ENCODE measurements at places on chromosomes 11 and 22.

GRCh38 chr11:76861490-76861953 is 804 bp downstream of the ACER3 start:
- DNase-seq, result no peak

DNA sequence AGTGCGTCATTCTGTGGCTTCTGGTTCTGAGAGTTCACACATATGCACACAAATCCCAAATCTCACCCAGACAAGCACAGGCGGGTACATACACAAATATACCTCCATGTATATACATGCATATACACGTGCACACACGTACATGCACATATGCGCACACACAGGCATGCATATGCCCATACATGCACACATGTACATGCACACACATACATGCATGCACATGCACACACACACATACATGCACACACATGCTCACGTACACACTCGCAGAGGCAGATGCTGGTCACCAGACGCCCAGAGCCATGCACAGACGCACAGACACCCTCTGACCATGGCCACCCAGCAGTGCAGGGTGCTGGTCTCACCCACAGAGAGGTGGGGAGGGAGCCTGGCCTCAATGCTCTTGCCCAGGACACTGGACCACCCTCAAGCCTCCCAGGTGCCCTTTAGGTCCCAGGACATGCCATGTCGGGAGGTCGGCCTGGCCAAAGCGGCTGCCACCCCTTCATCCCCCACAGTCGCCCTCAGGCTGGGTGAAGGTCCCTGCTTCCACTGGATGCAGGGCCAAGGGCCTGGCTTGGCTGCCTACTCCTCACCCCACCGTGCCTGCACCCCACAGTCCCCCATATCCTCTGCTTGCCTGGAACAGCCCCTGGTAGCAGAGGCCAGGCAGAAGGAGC is 9.5 kb downstream of the DUSP8 start:
- DNase-seq, result no peak

DNA sequence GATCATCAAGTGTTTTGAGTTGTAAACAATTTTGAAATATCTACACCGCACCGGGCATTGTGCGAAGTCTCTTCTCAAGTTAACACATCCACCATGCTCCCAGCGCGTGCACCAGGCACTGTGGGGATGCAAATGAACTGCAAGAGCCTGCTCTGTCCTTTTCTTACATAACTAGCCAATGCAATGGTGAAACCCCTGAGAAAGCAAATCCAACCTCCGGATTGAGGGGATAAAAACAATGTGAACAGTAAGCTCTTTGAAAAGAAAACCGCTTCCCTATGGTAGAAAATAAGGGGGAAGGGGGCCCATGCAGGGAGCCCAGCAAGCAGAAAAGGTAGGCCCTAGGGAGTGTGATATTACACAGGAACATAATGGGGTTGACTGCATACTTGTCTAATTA is 274.9 kb upstream of the MPPED2 start:
- no peak for DNase-seq

- DNase-seq, result no peak
Observed at GRCh38 chr11:93740031-93740729, 1.1 kb downstream of the TAF1D start.

GRCh38 chr11:70883973-70884623 is 368.3 kb downstream of the SHANK2 start:
- no peak for DNase-seq

- DNase-seq, result peak; percentile 91
Observed at GRCh38 chr11:36500315-36500721, 9.8 kb downstream of the TRAF6 start.

GRCh38 chr22:31605851-31606585 is 56.0 kb downstream of the PISD start:
- no peak for DNase-seq

DNA sequence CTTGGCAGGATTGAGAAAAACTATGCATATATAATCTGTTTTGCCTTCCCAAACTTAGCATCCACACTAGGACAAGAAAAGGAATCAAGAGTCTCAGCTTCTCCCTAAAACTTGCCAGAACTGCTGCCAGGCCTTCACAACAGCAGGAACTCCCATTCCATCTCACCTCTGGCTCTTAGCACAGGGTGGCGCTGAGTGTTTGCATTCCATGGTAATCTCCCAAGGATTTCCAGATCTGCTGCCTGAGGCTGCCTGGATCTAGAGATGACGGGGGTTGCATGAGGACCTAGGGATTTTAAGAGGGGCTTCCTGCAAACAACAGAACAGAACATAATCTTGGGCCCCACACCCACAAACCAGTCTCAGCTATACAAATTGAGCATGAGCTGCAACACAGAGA is 87.1 kb upstream of the OPCML start:
- no peak for DNase-seq

- no peak for DNase-seq
Observed at GRCh38 chr22:20463324-20464095, 25.9 kb upstream of the SCARF2 start.

- peak; percentile 52 for DNase-seq
Observed at GRCh38 chr11:128630367-128631230, 43.2 kb upstream of the ETS1 start.

GRCh38 chr11:100367892-100368291 is 319.2 kb upstream of the ARHGAP42 start:
- DNase-seq, result no peak

GRCh38 chr11:114136686-114137640 is 77.5 kb downstream of the ZBTB16 start:
- DNase-seq, result no peak

GRCh38 chr11:65382033-65382803 is at the start of gene SLC25A45:
Gene SLC25A45 (minus strand): TSS chr11:65382646. CDS start chr11:65381951, 695 bp downstream.
- peak; percentile 90 for DNase-seq

GRCh38 chr22:41998361-41999261 is at the start of gene WBP2NL:
Gene WBP2NL (plus strand): TSS chr22:41998788. CDS start chr22:41998819, 31 bp downstream.
- peak; percentile 27 for DNase-seq

GRCh38 chr11:47384498-47384897 is 6.2 kb upstream of the SPI1 start:
- DNase-seq, result no peak

DNA sequence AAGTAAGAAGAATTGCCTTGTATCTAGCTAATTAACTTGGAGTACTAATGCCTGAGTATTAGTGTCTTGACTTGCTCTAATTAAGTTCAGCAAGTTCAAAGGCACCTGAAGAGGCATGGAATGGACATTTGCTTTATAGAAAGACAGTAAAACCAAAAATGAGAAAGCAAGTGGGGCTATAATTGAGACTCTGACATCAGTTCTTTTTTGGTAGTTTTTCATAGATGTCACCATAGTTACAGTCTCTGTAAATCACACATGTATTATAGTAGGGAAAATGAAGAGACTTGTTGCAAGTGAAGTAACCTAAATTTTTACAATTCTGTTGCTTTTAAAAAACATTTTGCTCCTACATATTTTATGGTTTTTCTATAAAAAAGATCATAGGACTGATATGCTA is 178.0 kb downstream of the HIPK3 start:
- DNase-seq, result no peak

GRCh38 chr22:45208993-45209838 is 31.5 kb downstream of the KIAA0930 start:
- DNase-seq, result peak; percentile 59
